Activated naive CD4-positive, alpha-beta T cell treated with anti-CD3 and anti-CD28 coated beads, Interleukin-2, amount 50 U/mL, for 72 hours (primary cell): ENCODE measurements at places on chromosomes 3 and 15. TPM values are rescaled to one million over a fixed set of nuclear protein-coding genes. Genes with fewer than 3 reads are reported as not detected.

Gene SLC28A1
- not detected for total RNA-seq

Gene SLC12A1
- total RNA-seq, result not detected

Gene MNS1
- total RNA-seq, result 0.73 TPM

Gene SCN11A
- total RNA-seq, result 0.09 TPM

Gene DAZL
- not detected for total RNA-seq

Gene UBAP1L
- 4.8 TPM for total RNA-seq

Gene GSK3B
- total RNA-seq, result 26.3 TPM

Gene SOX2
- not detected for total RNA-seq

Gene AMT
- total RNA-seq, result 4.9 TPM

Gene ZIC1
- total RNA-seq, result not detected

Gene TMEM207
- not detected for total RNA-seq
